Neuronal stem cell (in vitro differentiated cells): ENCODE measurements at places on chromosomes 1 and 21.

DNA sequence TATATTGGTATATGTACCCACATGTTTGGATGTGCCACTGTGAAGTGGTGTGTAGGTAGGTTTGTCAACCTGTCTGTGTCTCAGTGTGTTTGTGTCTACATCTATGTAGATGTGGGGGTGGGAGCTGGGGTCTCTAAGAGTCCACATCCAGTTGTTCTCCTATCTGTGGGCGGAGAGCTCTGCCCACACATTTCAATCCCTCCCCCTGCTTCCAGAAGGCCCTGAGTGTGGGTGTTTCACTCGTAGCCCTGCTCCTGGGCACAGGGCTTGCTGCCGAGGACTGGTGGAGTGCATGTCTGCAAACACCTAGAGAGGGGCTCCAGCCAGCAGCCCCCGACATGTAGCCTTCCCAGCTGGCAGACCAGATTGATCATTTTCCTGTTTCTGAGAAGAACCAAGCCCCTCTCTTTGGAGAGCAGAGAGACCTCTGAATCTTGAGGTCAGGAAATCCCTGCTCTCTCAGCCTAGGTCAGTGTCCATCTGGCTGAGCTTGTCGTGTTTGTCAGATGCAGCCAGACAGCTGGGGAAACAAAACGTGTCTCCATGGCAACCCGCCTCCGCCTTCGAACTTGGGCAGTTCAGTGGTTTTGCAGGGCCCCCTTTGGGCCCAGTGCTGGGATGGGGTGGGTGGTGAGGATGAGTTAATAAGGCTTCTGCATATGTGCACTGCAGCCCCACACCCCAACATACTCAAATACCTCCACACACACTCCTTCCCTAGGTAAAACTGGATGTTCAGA is 31.2 kb upstream of the SYNC start:
- DNase-seq, result peak; percentile 55

GRCh38 chr1:239056940-239057339 is 329.4 kb upstream of the CHRM3 start:
- no peak for DNase-seq

DNA sequence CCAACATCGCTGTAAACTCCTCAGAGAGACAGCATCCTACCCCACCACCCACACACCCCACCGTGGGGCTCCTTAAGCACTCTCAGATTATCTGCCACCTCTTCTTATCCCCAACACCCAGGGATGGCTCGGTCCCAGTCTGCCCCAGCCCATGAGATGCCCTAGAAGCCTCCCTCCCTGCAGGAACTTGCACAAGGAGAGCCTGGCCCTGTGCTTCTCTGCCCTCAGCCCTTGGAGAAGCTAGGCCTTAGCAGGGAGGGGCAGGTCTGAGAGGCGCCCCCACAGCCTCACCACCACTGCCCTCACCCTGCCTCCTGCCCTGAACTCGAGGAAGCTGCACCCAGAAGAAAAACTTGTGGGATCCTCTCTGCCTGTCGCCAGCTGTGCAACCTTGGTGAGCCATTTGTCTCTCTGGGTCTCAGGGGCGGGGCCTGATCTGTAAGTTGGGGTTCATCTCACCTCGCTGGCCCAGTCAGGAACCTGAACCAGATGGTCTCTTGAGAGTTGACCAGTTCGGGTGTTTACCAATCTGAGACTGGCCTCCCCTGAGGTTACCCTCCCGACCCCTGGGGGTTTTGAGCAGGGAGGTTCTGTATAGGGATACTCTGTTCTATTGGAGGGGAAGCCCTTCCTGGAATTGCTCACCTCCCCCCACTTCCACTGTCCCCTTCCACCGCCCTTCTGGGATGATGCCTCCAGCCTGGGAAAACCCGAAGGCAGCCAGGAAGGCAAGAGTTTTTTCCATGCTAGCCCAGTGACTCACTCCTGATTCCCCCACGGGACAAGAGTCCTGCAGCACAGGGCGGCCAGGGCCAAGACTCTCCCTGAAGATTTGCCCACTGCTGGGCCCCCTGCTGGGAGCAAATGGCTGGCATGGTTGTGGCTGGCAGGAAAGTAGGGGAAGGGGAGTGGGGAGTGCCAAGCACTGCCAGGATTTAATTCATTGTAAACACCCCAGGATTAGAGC is at the start of gene S100A3:
Gene S100A3 (minus strand): TSS at position 537 of the 967 bp plus-strand sequence. CDS start 773 bp downstream, outside the sequence.
- DNase-seq, result no peak

DNA sequence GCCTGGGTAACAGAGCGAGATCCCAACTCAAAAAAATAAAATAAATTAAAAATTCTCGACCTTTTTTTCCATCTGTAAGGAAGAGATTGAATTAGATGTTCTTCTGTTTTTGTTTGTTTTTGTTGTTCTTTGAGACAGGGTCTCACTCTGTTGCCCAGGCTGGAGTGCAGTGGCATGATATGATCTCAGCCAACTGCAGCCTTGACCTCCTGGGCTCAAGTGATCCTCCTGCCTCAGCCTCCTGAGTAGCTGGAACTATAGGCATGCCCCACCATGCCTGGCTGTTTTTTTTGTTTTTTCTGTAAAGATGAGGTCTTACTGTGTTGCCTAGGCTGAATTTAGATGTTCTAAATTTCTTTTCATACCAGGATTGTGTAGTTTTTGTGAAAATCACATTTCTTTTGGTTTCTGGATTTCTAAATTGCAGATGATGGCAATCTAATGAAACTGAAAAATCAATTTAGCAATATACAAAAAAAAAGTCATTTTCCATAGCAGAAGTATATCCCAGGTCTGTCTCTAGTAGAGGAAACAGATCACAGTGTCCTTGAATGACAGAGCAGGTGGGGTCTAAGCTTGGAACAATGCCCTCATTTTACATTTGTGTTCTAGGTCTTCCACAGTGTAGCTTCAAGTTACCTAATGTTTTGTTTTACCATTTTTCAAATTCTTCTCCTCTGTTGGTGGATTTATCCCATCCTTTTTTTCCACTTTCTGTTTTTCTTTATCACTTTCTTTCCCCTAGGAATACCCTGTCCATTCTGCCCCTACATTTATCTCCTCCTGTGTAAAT is 20.3 kb downstream of the ZYG11A start:
- DNase-seq, result no peak

- DNase-seq, result no peak
These were observed 12.9 kb downstream of the BTG2 start for GRCh38 chr1:203318229-203318517.

- DNase-seq, result no peak
These were observed 97.5 kb upstream of the KIAA1614 start for GRCh38 chr1:180815188-180815587.
